Calu3 (cell line): ENCODE measurements at places on chromosomes 5 and 9. TPM values are rescaled to one million over a fixed set of nuclear protein-coding genes. Genes with fewer than 3 reads are reported as not detected.

The WDR36 gene
- 48.7 and 50.8 TPM in 2 replicates for total RNA-seq

DNA sequence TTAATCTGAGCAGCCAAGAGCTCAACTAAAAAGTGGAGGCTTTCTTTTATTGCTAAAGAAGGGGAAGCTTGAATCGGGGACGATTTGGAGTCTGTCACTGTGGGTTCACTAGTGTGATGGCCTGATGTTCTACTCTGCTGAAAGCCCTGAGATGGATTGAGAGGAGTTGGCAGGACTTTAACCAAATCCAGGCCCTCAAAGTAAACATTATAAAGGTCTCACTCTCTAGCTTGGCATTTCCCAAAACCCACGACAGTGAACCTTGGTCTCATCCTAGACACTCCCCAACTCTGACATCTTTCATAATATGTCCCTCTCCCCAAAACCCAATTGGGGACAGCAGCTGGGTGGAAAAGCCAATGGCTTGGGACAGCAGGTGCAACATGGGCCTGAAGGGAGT, 32.7 kb downstream of the TMOD1 start:
- no peak for DNase-seq

- no peak for DNase-seq
These were observed 481.6 kb upstream of the KIF2A start for GRCh38 chr5:61824396-61824795.

GRCh38 chr5:12522116-12522515, 617.9 kb upstream of the CTNND2 start:
- no peak for DNase-seq

GRCh38 chr5:143680672-143681259, 131.2 kb upstream of the HMHB1 start:
- no peak for DNase-seq

- no peak for DNase-seq
These were observed 75.6 kb downstream of the NTNG2 start for GRCh38 chr9:132237481-132237880.

The PRUNE2 gene
- total RNA-seq, result 0.07 TPM in 1 of 2 replicates, not detected in the other

DNA sequence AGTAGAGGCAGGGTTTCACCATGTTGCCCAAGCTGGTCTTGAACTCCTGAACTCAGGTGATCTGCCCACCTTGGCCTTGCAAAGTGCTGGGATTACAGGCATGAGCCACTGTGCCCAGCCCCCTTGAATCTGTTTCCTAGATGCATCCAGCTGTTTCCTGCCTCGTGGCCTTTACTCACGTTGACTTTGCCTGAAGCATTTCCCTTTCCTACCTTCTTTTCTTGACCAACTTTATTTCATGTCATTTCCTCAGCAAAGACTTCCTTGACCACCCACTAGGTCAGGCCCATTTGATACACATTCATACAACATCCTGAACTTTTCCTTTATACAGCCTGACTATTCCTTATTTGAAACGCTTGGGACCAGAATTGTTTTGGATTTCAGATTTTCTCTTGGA, 51.0 kb downstream of the DOCK2 start:
- no peak for DNase-seq

The HSD17B4 gene
- 246 and 265 TPM in 2 replicates for total RNA-seq

The ZNF879 gene
- 1.4 and 2.4 TPM in 2 replicates for total RNA-seq

The C9orf50 gene
- not detected in 2 replicates for total RNA-seq

The FCN2 gene
- total RNA-seq, result not detected in 2 replicates

The KCNMB1 gene
- not detected in 2 replicates for total RNA-seq

- no peak for DNase-seq
These were observed 201.5 kb upstream of the S1PR3 start for GRCh38 chr9:88789785-88790184.

GRCh38 chr5:72346398-72346797, 26.2 kb downstream of the PTCD2 start:
- no peak for DNase-seq

GRCh38 chr9:72022841-72023240, 37.6 kb downstream of the C9orf57 start:
- no peak for DNase-seq
